ENCODE measurements at places on chromosomes 2 and 18.

DNA sequence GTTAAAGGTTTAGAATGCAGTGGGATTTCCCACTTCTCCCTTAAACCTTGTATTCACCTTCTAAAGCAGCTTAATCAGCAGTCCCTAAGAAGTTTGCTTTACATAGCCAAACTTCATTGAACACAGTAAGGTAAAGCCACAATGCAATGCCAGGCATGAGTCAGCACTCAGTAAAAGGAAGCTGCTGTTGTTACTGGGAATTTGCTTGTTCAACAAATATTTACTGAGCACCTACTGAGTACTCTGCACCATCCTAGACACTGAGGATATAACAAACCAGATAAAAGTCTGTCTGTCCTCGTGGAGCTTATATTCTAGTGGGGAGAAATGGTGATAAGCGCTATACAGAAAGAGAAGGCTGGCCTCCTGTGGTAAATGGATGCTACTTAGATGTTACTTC, 162.7 kb downstream of the PKP4 start:
- DNase-seq: peak; percentile 62

DNA sequence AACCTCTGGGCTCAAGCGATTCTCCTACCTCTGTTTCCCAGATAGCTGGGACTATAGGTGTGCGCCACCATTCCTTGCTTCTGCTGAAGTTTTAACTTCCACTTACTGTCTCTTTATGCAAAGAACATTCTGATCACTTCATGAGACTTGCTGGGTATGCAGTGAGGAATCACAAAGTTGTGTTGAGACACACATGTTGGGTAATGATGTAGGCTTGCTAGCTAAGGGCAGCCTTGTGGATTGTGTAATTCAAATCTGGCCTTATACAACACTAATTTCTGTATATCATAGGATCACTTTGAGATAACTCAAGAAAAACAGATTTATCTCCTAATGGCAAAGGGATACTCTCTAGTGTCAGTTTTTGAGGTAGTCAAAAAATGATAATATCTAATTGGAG, 24.2 kb downstream of the XRCC5 start:
- no peak for DNase-seq

GRCh38 chr2:30217644-30218337, 13.5 kb upstream of the LBH start:
- DNase-seq: peak; percentile 69

DNA sequence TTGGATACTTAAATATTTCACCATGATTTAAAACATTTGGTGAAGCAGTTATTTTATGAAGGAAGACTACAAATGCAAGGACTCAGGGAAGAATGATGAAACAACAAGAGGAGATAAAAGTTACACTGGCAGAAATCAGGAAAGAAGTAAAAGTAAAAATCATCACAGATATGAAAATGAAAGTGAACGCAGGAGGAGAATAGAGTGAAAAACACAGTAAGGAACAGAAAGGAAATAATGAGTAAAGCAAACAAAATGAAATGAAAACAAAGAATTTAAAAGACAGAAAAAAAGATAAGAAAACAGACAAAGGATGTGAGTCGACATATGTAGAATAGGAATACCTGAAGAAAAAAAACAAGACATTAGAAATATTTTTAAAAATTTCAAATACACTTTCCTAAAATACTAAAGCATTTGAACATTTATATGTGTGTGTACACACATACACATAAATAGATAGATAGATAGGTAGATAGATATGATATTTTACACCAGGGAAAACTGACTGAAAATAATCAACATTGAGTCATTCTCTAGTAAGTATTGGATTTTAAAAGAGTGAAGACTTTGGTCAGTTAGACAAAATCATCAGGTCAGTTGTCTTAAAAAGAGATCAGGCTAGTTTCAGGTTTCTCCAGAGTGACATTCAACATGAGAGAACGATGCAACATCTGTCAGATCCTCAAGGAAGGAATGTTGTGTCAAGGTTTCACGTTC, 12.1 kb upstream of the KDSR start:
- DNase-seq: no peak

DNA sequence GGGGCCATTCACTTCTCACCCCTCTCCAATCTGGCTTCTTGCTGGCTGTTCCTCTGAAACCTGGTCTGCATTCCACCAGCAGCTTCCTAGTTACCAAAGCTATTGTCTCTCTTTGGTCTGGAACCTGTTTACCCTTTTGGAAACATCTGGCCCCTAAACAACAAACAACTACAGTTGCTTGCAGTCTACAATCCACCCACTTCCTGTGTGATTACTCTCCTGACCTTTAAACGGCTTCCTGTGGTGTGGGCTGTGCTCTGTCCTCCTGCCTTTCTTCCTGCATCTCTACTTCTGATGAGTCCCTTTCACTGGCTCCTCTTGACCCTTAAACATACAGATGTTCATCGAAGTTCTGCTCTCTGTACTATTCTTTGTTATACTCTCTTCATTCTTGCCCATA, 303.8 kb downstream of the TDRD15 start:
- DNase-seq: no peak

GRCh38 chr2:39545957-39546356, 108.9 kb upstream of the MAP4K3 start:
- DNase-seq: no peak

DNA sequence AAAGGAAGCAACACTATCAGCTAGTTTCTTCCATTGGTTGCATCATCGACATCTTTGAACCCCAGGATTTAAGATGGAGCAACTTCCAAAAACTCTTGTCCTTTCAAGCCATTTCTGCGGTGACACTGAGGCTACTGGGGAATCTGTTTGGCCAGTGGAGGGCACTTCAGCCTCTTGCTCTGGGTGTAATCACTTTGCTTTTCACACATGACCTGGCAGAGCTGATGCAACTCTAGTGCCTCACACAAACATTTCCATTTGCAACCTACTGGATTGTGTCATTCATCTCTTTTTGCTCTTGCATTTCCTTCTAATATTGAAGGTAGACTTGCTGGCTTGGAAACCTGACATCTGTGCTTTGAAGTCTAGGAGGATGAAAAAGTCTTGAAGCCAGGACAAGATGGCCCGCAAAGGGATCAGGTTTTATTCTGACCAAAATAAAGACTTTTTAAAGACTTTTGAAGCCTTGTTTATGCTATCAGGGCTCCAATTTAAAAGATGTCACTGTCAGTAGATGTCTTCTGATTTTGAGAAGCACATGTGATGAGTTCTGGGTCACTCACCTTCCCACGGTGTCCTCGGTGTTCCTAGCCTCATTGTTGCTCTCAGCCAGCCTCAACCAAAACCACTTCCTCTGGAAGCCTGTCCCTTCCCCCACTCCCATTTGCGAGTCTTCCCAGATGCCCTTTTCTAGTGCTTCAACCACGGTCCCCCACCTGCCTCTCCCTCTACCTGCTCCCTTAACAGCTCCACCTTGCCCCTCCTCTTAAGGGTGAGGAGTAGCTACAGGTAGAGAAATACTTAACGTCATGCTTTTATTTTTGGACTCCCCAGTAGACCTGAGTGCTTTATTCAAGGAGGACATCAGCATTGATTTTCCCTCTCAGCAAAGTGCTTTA, 69.7 kb upstream of the KCNE4 start:
- DNase-seq: peak; percentile 85

- DNase-seq: no peak
Observed at GRCh38 chr2:240519396-240520129, 38.2 kb downstream of the ANKMY1 start.

- DNase-seq: no peak
Observed at GRCh38 chr18:45666520-45666919, 51.2 kb downstream of the SLC14A2 start.

DNA sequence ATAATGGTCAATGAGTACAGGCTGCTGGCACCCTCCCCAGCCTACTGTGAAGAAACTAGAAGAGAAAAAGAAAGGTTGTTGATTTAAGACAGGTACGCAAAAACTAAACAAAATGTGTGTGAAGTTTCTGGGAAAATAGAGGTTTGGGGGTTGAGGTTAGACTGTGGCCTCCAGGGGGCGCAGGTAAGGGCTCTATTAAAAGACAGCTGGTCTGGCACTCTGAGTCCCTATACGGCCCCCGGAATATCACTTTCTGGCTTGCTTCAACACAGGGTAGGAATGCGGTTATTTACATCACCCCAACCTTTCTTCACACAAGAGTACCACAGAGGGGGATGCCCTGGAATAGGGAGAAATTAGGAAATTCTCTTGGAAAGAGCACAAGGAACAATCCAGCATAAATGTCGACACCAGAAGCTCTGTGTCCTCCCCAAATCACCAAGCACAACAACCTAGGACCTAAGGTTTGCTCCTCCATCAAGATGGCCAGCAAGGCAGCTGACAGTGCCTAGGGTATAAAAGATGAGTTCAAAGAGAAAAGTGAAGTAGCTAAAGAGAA, 480.8 kb upstream of the KLHL29 start:
- DNase-seq: peak; percentile 36

- DNase-seq: no peak
Observed at GRCh38 chr18:79706006-79706405, 26.4 kb downstream of the CTDP1 start.

GRCh38 chr2:202337706-202338346, 38.3 kb upstream of the BMPR2 start:
- DNase-seq: no peak

- DNase-seq: no peak
Observed at GRCh38 chr2:50346629-50347357, 685.1 kb downstream of the NRXN1 start.

- DNase-seq: no peak
Observed at GRCh38 chr2:102986826-102987490, 225.1 kb downstream of the TMEM182 start.

- DNase-seq: no peak
Observed at GRCh38 chr2:96114903-96115581, 1.3 kb downstream of the ADRA2B start.

- no peak for DNase-seq
Observed at GRCh38 chr2:85933753-85934594, 45.2 kb upstream of the ST3GAL5 start.

GRCh38 chr2:24906466-24906865, 13.6 kb downstream of the ADCY3 start:
- DNase-seq: no peak

DNA sequence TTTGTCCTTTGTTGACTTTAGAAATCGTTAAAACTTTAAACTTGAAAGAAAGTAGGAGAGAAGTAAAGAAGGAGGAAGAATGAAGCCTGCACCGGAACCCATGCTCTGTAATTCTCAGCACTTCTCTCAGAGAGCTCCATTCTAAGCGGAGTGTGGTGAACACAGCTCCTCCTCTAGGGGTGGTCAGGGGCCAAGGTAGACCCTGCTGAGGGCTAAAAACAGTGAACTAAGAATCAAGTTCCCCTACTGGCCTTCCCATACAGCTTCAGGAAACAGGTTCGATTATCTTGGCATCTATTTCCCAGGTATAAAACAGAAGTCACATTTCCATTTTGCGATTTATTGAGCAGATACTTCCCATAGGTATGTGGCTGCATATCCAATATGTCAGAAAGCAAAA, 92.7 kb upstream of the ASAP2 start:
- no peak for DNase-seq

DNA sequence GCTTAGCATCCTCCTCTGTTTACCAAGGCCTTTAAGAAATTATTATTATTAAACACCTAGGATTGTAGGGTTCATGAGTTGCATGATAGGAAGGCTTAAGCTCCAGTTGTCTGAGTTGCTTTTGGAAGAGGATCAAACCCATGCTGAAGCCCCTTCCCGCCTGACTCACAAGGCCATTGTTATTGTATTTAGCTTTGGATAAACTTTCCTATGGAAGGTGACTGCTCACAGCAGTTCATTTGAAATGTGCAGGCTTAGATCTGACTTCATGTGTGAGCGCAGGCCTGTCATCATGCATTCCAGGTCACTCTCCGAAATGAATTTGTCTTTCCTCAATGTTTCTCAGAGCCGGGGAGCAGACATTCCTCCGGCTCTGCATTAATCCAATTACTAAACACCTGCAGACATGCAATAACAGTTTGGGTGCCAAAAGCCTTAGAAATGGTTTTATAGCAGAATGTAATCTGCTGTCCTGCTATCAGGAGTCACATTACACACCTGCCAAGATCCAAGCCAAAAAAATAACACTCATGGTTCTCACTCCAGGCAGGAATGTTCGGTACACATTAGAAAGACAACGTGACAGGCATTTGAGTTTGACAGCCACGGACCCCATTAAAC, 119.9 kb downstream of the OSR1 start:
- DNase-seq: no peak

Data from MCF 10A (cell line).